ENCODE measurements at places on chromosomes 3 and 15.

- DNase-seq, result no peak
Observed at GRCh38 chr15:99704444-99704838, 28.8 kb downstream of the LYSMD4 start.

DNA sequence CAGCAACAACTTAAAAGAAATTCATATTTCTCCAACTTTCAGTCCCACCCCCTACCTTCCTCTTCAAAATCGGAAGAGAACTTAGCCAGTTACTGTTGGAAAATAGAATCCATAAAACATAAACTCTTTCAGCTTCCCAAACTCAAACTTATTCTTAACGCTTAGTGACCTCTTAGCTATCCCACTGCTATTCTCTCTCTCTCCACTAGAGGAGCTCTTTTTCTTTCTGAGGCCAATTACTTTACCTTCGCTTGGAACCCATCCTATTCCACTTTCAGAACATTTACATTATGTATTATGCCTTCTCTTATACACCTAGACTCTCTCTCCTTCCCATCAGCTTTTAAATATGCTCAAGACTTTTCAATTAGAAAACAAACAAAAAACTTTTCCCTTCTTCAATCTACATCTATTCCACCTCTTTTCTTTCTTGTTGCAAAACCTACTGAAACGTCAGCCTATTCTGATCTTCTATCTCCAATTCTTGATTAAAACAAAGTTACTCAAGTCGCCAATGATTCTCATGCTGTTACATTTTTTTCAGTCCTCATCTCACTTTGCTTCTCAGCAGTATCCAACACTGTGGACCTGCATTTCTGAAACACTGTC, 13.4 kb upstream of the GHSR start:
- DNase-seq, result no peak

- no peak for DNase-seq
Observed at GRCh38 chr15:81547521-81548132, 173.6 kb upstream of the TMC3 start.

GRCh38 chr15:38195191-38195901, 57.3 kb upstream of the SPRED1 start:
- DNase-seq, result no peak

GRCh38 chr3:149174901-149175300, 45.5 kb downstream of the HPS3 start:
- no peak for DNase-seq

GRCh38 chr3:43224405-43225073, 61.8 kb upstream of the SNRK start:
- no peak for DNase-seq

GRCh38 chr3:54954022-54954421, 26.2 kb upstream of the LRTM1 start:
- DNase-seq, result no peak
